ENCODE measurements at places on chromosomes 6 and 20.
A peak's percentile ranks its signal among the peaks of the same experiment; 100 is the strongest.

DNA sequence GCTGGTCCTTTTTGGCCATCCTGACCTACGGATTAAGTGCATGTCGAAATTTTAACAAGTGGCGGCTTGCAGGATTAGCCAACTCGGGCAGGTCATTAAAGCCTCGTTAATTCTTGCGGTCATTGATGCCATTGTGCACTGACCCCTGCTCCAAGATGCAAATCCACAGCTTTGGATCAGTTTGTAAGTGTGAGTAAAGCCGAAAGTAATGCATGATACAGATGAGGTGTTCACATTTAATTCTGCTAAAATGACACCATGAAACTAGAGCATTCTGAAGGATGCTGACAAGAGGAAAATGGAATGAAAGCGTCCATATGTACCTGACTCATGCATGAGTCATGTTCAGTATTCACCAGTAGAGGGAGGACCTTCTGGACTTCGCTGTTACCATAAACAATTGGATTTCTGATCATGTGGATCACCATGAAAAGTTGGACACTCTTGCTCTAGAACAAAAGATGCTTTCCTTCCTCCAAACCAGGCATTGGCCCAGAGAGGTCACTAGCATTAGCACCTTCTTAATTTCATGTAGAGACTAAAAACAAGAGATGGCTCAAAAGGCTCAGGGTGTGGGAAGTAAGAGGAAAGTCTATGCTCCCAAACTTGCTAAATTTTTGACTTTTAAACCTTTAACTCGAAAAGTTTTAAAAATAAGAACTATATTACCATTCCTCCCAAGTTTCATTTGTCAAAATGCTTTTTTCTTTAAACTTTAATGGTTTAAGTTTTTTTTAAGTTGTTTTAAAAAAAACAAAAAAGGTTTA is 48.0 kb downstream of the MUC22 start:
- no peak overlapping the region for H3K27ac ChIP-seq
- H3K4me1 ChIP-seq = no peaks in the 10 kb centered on the region
- H3K27me3 ChIP-seq = peaks cover 4% of the 10 kb centered on the region
- DNase-seq = peak; percentile 28

- H3K4me3 ChIP-seq = no peak overlapping the region
- H3K4me1 ChIP-seq = no peaks in the 10 kb centered on the region
- no peak overlapping the region for H3K27ac ChIP-seq
Measured at GRCh38 chr6:164967102-164967501, 342.3 kb downstream of the C6orf118 start.

GRCh38 chr6:168155193-168155592 is 76.2 kb upstream of the FRMD1 start:
- no peak for DNase-seq
- H3K27me3 ChIP-seq = no peaks in the 10 kb centered on the region
- no peaks in the 10 kb centered on the region for H3K36me3 ChIP-seq
- H3K27ac ChIP-seq = no peak overlapping the region

GRCh38 chr6:42131531-42131930 is 10.9 kb downstream of the C6orf132 start:
- H3K27me3 ChIP-seq = no peaks in the 10 kb centered on the region
- DNase-seq = peak; percentile 72
- no peak overlapping the region for H3K4me3 ChIP-seq

DNA sequence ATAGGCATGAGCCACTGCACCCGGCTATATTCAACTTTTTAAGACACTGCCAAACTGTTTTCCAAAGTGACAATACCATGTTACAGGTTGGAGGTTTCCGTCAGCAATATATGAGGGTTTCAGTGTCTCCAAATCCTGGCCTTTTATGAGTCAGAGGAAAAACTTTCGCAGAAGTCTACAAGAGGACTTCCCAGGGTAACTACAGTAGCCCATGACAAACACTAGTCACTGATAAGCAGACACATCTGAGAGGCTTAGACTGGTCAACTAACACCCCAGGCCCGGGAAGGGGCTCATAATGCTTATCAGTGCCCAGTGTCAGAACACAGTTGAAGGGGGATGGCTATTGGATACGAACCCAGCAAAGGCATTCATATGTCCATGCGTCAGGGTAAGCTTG is 85.4 kb downstream of the SOX4 start:
- H3K27ac ChIP-seq = no peak overlapping the region
- no peaks in the 10 kb centered on the region for H3K27me3 ChIP-seq
- no peaks in the 10 kb centered on the region for H3K4me1 ChIP-seq

All from cardiac muscle cell (in vitro differentiated cells and primary cell).